Aorta (tissue), 5 donors: ENCODE measurements at places on chromosomes 7 and 10.

- DNase-seq: no peak
Observed at GRCh38 chr10:85696893-85697292, 669.7 kb downstream of the GRID1 start.

- no peak for DNase-seq
Observed at GRCh38 chr7:151674161-151674920, 154.6 kb upstream of the RHEB start.

DNA sequence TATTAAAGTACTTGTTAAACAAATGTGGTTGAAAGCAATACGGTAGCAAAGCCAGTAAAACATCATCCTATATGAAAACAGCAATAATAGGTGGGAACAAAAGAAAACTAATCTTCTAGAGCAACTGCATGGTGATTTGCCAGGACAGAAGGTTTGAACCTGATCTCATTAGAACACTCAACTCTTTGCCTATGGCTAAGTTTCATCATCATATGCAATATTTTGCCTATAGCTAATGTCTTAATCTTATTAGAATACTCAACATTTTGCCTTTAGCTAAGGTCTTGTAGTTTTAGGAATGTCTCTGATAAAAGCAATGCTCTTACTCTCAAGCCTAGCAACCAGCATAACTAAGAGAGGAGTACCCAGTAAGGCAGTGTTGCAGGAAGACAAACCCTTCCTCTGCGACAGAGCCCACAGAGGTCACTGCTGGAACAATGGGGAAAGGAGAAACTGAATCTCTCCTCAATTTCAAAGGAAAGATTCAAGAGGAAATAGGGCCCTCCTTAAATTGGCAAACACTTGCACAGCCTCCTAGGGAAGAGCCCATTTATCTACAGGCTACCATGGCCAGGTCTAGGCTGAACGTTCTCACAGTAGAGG, 38.3 kb downstream of the CADPS2 start:
- DNase-seq: no peak

- DNase-seq: no peak
Observed at GRCh38 chr10:114779803-114780576, 41.6 kb upstream of the FHIP2A start.

DNA sequence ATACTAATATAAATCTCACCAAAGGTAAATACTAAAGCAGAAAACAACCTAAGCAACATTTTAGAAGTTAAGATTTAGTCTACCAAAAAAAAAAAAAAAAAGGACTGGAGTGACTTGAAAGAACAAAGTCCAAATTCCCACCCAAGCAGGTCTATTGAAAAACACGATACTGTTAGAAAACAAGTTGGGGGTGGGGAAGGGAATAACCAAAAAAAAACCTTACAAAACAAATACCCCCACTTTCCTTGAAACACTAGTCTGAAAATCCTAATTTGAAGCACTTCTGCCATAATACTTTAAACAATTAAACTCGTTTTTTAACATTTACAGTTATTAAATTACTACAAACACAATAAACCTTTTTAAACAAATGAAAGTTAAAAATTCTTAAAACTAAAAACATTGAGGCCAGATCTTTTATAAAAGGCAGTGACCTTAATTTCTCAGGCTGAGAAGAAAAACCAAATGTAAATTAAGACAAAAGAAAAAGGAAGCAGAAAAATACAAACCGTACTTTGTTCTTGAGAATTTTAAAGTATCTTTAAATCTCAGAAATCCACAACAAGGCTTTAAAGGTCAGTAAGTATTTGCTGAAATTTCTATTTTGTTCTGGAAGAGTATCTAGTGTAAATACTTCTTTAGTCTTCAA, 135.1 kb downstream of the NRBF2 start:
- DNase-seq: no peak

- peak; percentile 85 for DNase-seq
Observed at GRCh38 chr7:159096736-159097581, 47.7 kb downstream of the VIPR2 start.

GRCh38 chr7:95630702-95631458, 34.6 kb upstream of the PDK4 start:
- DNase-seq: no peak

DNA sequence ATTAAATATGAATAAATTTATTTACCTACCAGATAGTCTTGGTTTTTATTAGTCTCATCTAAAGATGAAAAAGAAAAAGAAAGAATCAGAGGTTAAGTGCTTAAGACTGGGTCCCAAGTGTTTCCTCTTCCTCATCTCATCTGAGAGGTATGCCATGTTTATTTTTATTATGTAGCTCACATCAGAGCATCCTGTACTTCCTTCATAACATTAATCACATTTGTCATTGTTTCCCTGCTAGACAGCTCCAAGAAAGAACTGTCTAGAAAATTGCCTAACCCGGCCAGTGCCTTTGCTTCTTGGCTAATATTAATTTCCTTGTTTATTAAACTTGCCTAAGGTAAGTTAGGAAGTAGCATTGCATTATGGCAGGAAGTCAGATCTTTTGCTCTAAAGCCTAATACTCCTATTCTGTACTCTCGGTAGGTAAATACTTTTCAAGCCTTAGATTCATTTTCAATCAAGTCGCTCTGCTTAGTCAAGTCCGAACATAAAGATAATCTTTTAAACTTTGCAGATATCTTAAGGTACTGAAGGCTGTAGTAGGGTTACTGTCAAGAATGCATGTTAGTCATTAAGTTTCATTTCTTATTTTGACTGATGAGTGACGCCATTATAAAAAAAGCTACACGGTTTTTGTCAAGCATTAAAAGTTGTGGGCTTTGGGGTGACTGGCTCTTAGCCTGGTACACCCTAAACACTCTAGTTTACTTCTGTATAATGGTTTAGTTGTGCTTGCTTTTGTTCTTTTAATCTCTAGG, 47.4 kb downstream of the ZMYND11 start:
- DNase-seq: no peak
